ENCODE measurements at places on chromosomes 3 and 15. TPM values are rescaled to one million over a fixed set of nuclear protein-coding genes. Genes with fewer than 3 reads are reported as not detected.

GRCh38 chr15:67108122-67108961 lies 42.9 kb downstream of the SMAD3 start:
- no peak overlapping the region for H3K4me3 ChIP-seq
- H3K4me1 ChIP-seq = peaks cover 21% of the 10 kb centered on the region
- no peaks in the 10 kb centered on the region for H3K36me3 ChIP-seq
- no peaks in the 10 kb centered on the region for H3K27me3 ChIP-seq
- no peak overlapping the region for H3K27ac ChIP-seq

The ADAMTS7 gene
- total RNA-seq = 7.8 TPM

GRCh38 chr3:1017870-1018269 lies 75.0 kb upstream of the CNTN6 start:
- H3K4me3 ChIP-seq = no peak overlapping the region
- no peak overlapping the region for H3K27ac ChIP-seq
- no peaks in the 10 kb centered on the region for H3K4me1 ChIP-seq

DNA sequence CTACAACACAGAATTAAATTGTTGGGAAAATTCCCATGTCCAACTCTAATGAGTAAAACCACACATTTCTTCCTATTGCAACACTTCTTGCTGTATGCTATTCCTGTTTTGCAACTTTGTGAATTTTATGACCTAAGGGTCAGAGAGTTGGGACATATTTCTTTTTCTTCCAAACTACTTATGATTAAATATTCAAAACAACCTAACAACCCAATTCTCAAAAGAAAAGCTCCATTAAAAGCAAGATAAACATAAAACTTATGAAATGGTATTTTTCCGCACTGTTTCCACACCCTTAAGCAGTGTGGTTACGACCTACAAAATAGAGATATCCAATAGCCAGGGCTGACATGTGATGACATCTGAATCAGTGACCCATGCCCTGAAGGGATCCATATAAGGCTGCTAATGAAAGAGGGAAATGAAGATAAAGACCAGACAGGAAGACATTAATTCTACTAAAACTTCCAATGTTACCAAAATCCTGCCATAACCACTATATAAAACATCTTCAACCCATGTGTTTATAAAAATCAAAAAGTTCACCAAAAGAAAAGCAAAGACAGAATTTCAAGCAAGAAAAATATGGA lies 45.6 kb downstream of the DMXL2 start:
- no peak overlapping the region for H3K27ac ChIP-seq
- DNase-seq = no peak
- no peaks in the 10 kb centered on the region for H3K27me3 ChIP-seq
- no peaks in the 10 kb centered on the region for H3K4me1 ChIP-seq
- H3K4me3 ChIP-seq = no peak overlapping the region

- DNase-seq = no peak
- H3K27ac ChIP-seq = no peak overlapping the region
- no peaks in the 10 kb centered on the region for H3K27me3 ChIP-seq
- H3K4me3 ChIP-seq = no peak overlapping the region
- H3K4me1 ChIP-seq = no peaks in the 10 kb centered on the region
- no peaks in the 10 kb centered on the region for H3K36me3 ChIP-seq
Measured at GRCh38 chr3:29532473-29532872, 251.6 kb downstream of the RBMS3 start.

All from prostate gland (tissue), 2 donors.